Vagina (tissue), 2 donors: ENCODE measurements at places on chromosomes 5 and 9.

GRCh38 chr9:7456377-7456776 lies 343.2 kb downstream of the DMAC1 start:
- no peaks in the 10 kb centered on the region for H3K36me3 ChIP-seq
- no peak overlapping the region for H3K4me3 ChIP-seq
- peaks cover 15% of the 10 kb centered on the region for H3K4me1 ChIP-seq
- H3K27ac ChIP-seq: no peak overlapping the region

GRCh38 chr5:141430332-141431113 lies at the start of gene PCDHGA12:
TSS of gene PCDHGA12 (plus strand) at chr5:141430507. CDS start at chr5:141430760, 253 bp downstream.
- H3K27me3 ChIP-seq: no peaks in the 10 kb centered on the region
- no peak within 1 kb of the TSS for H3K27ac ChIP-seq
- DNase-seq: no peak
- H3K4me1 ChIP-seq: no peaks in the 10 kb centered on the region

DNA sequence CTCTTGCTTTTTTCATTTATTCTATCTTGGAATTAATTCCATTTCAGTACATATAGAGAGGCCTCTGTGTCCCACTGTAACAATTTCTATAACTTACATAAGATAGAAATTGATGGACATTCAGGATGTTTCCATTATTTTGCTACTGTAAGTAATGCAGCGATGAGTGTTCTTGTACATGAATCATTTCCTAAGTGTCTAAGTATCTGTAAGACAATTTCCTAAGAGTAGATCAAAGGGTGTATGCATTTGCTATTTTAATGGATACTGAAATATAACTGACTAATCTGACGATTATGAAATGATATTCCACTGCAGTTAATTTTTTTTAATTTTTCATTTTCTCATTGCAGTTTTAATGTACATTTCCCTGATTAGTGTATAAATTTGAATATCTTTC lies 23.0 kb upstream of the RBM22 start:
- H3K27me3 ChIP-seq: no peaks in the 10 kb centered on the region
- DNase-seq: no peak
- no peaks in the 10 kb centered on the region for H3K4me1 ChIP-seq
- no peaks in the 10 kb centered on the region for H3K36me3 ChIP-seq
- no peak overlapping the region for H3K27ac ChIP-seq
- H3K4me3 ChIP-seq: no peak overlapping the region

DNA sequence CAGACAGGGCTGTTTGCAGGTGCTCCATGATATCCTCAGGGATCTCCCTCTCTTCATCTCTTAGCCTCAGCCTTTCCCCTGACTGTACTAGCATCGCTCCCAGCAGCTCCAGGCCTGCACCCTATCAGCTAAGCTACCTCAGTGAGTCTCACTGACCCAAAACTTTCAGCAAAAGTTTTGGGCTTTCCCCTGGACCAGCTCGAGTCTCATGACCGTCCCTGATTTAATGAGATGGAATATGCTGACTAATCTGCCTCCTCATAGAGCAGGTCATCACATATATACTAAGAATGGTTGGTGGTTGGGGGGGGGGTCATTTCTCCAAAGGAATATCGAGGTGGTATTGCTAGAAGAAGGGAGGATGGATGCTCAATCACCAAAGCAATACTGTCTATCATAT lies 151.5 kb downstream of the NR3C1 start:
- no peaks in the 10 kb centered on the region for H3K4me1 ChIP-seq
- H3K27ac ChIP-seq: no peak overlapping the region
- no peaks in the 10 kb centered on the region for H3K27me3 ChIP-seq
- no peak for DNase-seq

DNA sequence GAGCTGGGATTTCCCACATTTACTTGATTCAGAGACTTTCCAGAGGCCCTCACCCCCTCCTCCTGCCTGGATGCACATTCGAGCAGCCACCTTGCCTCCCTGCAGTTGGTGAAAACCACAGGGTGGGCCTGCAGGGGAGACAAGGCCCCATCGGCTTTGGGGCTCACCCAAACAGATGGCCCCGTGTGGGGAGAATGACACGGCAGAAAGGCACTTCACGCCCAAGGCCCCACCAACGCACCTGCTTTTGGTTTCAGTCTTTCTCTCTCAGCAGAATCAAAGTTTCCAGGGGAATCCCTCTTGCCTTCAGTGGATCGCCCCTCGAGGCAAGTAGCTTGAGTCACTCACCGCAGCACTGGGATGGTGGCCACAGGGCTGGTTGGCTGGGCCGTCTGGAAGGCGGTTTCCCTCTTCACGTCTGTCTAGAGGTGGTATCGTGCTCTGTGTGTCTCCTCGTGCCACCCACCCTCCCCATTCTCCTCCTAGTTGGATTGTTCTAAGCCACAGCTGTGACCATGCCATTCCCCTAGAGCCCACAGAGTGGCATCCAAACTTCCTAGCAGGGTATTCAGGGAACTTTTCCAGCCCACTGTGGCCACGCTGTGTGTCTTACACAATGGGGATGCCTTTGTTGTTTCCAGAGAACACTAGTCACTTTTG lies 31.8 kb downstream of the SEC61B start:
- H3K4me3 ChIP-seq: no peak overlapping the region
- no peaks in the 10 kb centered on the region for H3K27me3 ChIP-seq
- no peaks in the 10 kb centered on the region for H3K36me3 ChIP-seq
- no peaks in the 10 kb centered on the region for H3K4me1 ChIP-seq
- H3K27ac ChIP-seq: no peak overlapping the region
